Posterior cingulate gyrus (tissue), 11 donors: ENCODE measurements at places on chromosomes 3 and 15.

- no peak for DNase-seq
Observed at GRCh38 chr15:34271493-34271892, 46.7 kb downstream of the EMC4 start.

DNA sequence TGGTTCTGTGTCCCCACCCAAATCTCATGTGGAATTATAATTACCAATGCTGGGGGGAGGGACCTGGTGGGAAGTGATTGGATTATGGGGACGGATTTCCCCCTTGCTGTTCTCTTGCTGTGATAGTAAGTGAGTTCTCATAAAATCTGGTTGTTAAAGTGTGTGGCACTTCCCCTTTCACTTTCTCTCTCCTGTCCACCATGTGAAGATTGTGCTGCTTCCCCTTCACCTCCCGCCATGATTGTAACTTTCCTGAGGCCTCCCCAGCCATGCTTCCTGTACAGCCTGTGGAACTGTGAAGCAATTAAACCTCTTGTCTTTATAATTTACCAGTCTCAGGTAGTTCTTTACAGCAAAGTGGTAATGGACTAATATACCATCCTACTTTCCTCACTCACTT lies 289.6 kb downstream of the EFHB start:
- no peak for DNase-seq

- no peak for DNase-seq
Observed at GRCh38 chr15:26772154-26773066, at the start of gene GABRB3. Gene GABRB3, minus strand, starts transcription at chr15:26773066.

- DNase-seq = no peak
Observed at GRCh38 chr3:87856126-87856525, 202.7 kb downstream of the CGGBP1 start.

DNA sequence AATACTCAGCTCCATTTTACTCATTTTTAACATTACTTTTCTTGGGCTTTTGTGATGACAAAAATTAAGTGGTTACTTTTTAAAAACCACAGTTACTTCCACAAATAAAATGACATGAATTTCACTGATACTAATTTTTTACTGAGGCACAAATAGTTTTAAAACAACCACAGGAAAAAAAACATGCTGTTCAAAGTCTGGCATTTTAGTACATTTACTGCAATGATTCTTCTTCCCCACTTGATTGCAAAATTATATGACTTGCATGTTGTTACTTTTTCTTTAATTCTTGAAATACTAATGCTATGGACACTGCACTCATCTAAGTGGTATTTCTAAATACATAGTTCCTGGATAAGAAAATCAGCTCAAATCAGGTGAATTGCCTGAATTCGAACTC lies 24.8 kb upstream of the SLMAP start:
- DNase-seq = no peak

DNA sequence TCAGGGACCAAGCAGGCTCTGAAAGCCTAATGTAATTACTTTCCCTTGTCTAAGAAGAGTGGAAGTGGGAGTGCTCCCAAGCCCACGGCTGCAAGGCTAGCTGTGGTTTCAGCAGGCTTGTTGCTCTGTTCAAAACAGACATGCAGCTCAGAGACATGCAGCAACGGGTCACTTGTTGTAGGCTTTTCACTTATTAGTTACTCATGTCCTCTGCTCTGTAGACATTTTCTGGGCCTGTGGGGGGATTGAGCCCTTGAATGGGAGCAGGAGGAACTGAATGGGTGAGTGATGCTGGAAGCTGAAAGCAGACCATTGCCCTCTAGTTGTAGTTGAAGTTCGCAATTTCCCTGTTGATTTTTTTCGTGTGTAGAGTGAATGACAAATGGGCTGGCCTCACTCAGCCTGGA lies 261.9 kb upstream of the NR2E3 start:
- no peak for DNase-seq
